Stimulated activated CD8-positive, alpha-beta memory T cell treated with anti-CD3 and anti-CD28 coated beads, Interleukin-15, amount 100 ng/mL, for 24 hours (primary cell): ENCODE measurements at places on chromosomes 2 and 18.

- no peak for DNase-seq
Measured at GRCh38 chr2:136411946-136412345, 294.0 kb upstream of the CXCR4 start.

DNA sequence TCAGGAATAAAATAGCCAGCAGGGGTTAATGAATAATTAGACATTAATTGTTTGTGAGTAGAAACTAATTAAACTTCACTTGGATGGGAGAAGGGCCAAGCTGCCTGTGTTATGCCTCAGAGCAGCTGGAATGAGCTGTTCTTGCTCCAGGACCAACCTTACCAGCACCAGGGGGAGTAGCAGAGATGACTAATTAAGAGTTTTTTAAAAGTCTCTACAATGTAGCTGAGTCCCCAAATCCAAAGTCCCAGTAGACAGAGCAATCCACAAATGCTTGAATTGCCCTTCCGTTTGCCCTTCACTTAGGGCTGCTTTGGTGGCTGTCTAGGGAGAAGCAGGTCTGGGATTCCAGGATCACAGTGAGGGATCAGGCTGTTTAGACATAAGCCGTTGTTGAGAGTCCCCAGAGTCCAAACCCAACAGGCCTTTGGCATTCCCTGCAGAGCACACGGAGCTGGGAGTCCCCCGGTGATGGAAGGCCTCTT lies 59.4 kb downstream of the RHOB start:
- DNase-seq, result no peak

GRCh38 chr18:58562999-58563667 lies 65.8 kb downstream of the ALPK2 start:
- DNase-seq, result no peak

- no peak for DNase-seq
Measured at GRCh38 chr2:109499566-109499965, 114.2 kb downstream of the SEPTIN10 start.

DNA sequence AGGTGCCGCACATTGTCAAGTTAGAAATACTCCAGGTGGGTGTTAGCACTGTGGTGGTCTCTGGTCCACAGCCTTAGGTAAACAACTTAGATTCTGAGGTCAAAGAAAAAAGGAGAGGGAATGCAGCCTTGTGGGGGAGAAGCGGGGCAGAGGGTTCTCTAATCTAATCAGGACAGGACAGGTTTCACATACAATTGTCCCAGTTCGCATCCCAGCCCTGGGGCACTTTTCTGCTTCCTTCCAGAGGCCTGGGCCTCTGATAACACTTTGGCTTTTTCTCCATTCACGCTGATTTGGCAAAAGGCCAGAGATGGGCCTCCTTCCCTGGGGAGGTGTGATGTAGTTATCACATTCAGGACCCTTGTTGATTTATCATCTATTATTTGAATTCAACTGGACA lies 32.5 kb downstream of the SLC1A4 start:
- no peak for DNase-seq

DNA sequence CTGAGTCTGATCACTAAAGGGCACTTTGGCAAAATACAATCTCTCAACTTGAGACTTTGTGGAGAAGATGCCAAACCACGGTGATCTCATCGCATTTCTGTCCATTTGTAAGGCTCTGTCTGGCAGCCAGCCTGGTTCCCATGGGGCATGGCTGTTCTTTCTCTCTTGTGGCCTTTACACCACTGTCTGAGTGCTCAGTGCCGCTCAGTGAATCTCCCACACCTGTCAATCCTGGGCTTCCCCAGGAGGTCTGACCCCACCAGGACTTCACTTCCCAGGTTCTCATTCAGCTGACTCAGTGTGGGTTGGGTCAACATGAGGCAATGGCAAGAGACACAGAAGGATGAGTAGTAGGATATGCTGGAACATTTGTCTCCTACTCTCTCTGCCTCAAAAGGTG lies 96.8 kb upstream of the TRIB2 start:
- no peak for DNase-seq

GRCh38 chr2:7899923-7900322 lies 781.9 kb upstream of the ID2 start:
- no peak for DNase-seq

DNA sequence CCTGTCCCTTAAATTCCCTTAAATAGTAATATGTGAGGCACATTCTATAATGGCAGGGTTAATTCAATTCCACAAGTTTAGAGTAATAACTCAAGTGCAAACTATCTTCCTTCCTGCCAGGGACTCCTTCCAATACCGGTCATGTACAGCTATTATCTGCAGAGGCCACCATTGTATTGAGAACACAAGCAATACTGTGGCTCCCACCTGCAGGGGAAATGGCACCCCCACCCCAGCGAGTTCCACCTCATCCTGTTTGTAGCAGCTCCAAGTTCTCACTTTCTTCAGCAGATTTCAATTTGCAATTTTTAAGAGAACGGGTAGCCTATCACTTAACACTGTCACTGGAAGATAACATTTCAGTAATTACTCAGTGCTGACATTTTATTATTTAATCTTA lies 172.1 kb upstream of the PID1 start:
- no peak for DNase-seq

DNA sequence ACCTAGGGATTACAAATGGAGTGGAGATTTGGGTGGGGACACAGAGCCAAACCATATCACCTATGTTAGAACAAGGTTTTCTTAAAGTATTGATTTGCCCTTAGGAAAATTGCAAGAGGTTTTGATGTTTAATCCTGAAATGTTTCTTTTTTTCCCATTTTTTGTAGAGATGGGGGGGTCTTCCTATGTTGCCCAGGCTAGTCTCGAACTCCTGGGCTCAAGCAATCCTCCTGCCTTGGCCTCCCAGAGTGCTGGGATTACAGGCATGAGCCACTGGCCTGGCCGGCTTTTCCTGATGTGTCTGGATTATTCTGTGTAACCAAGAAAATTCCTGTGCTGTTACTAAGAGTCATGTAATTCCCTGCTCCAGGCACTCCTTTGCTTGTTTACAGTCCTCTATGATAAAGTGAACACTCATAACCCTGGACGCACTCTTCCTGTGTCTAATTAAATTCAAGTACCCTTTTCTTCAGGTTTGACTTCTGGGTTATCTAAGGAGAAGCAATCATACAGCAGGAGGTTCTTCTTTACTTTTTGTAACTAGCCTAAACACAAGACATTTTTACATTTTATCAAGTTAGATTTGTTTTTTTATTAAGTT lies 15.0 kb upstream of the CTDP1 start:
- DNase-seq, result no peak

DNA sequence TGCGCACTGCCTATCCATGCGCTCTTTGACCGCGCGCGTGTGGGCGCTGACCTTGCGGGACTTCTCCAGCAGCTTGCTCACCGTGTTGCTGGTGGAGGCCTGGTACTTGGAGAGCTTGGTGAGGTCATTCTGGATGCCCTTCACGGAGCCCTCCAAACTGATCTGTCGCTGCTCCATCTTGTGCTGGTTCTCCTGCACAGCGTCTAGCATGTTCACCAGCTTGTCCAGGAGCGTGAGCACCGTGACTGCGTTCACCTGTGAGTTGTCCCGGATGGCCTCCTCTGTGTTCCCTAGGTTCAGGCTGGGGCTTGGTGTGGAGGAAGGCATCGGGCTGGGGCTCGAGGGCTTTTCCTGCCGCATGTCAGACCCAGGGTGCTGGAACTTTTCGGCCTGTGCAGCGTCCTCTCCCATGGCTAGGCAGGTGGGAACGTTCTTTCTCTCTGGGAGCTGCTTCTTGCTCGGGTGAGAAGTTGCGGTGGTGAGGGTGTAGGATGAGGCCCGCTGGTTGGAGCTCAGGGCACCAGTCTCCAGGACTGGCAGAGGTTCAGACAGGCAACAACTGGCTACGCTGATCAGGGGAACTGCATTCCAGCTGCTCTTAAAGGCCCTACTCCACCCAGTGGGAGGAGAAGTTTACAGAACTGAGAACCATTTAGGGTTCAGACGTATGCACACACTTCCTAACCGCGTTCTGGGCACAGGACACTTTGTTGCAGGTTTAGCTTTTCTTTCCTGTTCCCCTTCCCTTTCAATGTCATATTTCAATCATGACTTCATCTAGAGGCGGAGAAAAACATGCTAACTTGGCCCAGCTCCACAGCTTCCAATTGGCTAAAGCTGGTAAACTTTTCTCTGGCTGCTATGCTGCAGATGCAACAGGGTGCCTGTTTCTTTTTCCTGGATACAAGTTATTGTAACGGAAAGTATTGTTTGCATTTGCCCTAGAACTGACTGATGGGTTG lies at the start of gene CAVIN2:
TSS of gene CAVIN2 (minus strand) at position 574 of the 962 bp plus-strand sequence. CDS start at position 411, 163 bp downstream.
- no peak for DNase-seq

GRCh38 chr2:214796911-214797310 lies 12.6 kb downstream of the BARD1 start:
- DNase-seq, result no peak

DNA sequence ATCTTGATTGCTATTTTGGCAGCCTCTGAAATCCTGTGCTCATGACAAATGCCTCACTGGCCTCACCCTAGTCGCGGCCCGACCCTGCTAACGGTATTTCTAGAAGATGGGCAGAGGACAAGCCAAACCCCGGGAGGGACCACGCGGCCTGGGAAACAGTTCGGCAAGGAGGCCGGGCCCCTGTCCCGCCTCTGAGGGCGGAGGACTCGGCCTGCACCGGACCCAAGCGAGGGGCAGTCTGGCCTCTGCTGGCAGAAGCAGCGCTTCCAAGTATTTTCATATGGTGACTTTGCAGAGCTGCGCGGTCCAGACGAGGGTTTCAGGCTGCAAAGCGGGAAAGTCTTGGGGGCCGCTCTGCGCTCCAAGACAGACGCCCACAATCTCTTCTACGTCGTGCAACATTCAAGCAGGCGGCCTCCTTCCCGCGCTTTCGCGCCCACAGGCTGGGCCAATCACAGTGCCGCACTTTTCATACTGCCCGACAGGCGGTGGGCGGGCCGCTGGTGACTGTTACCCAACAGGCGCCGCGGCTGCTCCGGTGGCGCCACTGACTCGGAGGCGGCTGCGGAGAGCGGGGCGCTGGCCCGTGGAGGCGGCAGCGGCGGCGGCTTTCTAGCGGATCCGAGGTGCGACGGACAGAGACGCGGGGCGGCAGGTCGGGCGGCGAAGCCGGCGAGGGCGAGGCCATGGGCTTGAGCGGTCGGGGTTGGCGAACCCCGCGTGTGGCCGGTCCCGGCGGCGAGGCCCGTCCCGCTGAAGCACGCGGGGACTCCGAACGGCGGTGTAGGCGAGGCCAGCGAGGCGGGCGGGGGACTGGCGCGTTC lies at the start of gene RBM44:
TSS of gene RBM44 (plus strand) at position 544 of the 824 bp plus-strand sequence. CDS start 14,831 bp downstream, outside the sequence.
- DNase-seq, result no peak

- no peak for DNase-seq
Measured at GRCh38 chr2:235939471-235939870, 228.7 kb downstream of the GBX2 start.

GRCh38 chr18:55850904-55851303 lies 262.9 kb upstream of the TCF4 start:
- DNase-seq, result no peak

DNA sequence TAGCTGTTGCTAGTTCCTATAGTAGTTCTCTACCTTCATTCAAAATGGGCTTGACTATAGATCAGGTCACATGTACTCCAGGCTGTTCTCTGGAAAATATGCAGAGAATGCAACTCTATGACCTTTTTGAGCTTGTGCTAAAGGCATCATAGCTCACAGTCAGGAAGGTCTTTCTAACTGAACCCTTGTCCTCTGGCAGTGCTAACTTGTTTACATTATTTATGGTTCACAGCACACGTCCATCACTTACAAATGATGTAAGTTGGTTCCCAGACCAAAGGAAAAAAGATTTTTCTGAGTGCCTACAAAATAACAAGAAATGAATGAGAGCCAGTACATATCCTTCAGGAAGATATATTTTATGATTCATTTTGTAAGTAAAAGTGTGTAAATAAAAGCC lies 236.1 kb downstream of the GCA start:
- DNase-seq, result no peak

- no peak for DNase-seq
Measured at GRCh38 chr2:29119211-29119610, 4.0 kb downstream of the CLIP4 start.

DNA sequence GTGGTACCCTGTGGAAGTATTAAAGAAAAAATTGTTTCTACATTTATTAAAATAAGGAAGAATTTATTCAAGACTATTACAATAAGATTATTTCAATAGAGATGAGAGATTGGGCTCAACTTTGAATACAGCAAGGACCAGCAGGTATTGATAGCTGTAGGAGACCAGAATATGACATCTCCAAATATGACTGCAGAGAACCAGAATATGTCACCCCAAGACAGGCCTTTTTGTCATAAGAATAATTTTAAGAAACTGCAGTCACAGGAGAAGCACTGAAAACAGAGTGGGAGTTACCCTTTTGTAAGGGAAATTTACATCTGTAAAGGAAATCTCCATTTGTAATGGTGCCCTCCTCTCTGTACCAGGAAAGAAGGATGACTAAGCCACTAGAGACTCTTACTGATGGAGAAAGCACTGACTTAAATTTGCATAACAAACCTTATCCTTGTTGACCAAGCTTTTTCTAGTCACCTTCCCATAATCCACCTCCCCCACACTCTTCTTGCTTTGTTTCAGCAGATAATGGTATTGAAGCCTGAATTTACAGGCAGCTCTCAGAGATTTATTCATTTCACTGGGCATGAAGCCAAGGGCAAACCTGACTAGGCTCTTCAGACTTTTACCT lies 145.1 kb upstream of the RMP24 start:
- DNase-seq, result no peak

GRCh38 chr2:54370405-54371104 lies 85.6 kb upstream of the SPTBN1 start:
- DNase-seq, result no peak

DNA sequence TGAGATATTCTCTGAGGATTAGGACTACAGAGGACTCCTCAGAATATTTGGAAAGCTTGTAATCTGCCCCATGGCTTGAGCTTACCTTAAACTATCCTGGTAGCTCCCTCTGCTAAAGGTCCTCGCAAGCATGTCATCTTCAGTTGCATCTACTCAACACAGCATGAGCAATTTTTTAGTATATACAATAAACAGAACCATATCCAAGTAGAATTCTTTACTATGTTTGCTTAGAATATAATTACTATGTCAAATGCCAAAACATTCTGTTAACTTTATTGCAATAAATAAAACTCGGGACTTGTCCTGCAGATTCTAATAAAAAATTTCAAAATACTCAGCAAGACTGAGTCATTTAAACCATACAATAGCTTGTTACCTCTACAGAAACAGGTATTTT lies 62.8 kb downstream of the ABCB11 start:
- DNase-seq, result no peak

GRCh38 chr2:199206536-199206935 lies 251.2 kb downstream of the SATB2 start:
- no peak for DNase-seq
